ENCODE measurements at places on chromosomes 2 and 18. TPM values are rescaled to one million over a fixed set of nuclear protein-coding genes. Genes with fewer than 3 reads are reported as not detected.

Gene SOX11
- total RNA-seq: not detected

Gene LCT
- 0.06 TPM for total RNA-seq

Gene STPG4
- total RNA-seq: not detected

Gene DYNAP
- total RNA-seq: not detected

Gene SLC5A7
- total RNA-seq: not detected

Gene MYL12B
- total RNA-seq: 195 TPM

Gene FHOD3
- 0.25 TPM for total RNA-seq

Gene PLB1
- 2.2 TPM for total RNA-seq

Gene RAX
- total RNA-seq: not detected

Gene KLHL30
- not detected for total RNA-seq

Gene AGBL5
- total RNA-seq: 13.3 TPM

Gene LBX2
- total RNA-seq: 0.63 TPM

Gene TGIF1
- 12.8 TPM for total RNA-seq

Gene DUSP2
- total RNA-seq: 0.32 TPM

Gene ANO7
- total RNA-seq: 1.2 TPM

DNA sequence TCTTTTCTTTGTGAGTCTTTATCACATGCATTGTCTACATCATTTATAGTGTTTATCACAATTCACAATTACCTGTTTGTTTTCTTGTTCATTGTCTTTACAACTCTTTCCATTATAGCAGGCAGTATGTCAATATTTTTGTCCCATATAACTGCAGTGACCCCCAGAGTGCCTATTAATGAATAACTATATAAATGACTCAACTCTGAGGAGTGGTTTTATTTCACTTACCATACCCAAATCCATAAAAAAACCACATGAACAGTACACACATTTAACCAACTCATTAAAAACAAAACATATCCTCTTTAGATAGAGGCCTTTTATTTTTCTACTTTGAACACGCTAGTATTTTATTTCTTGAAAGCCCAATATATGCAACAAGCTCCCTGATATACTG lies 1419.1 kb upstream of the NXPH2 start:
- H3K36me3 ChIP-seq: no peaks in the 10 kb centered on the region
- H3K4me3 ChIP-seq: no peak overlapping the region
- no peak for DNase-seq
- H3K27ac ChIP-seq: no peak overlapping the region
- no peaks in the 10 kb centered on the region for H3K4me1 ChIP-seq

DNA sequence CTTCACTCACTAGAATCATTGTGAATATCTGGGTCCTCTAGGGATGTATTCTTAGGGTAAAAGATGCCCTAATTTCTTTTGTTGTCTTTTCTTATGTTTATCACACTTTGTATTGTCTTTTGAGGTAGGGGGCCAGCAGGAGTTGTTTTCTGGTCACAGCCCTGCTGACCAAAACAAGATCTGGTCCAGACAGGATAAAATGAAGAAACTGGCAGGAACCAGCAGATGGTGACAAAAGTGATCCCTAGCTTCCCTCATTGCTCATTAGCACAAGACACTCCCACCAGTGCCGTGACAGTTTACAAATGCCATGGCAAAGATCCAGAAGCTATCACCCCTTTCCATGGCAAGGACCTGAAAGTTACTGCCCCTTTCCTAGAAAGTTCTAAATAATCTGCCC lies 81.7 kb upstream of the CCDC85A start:
- no peak overlapping the region for H3K4me3 ChIP-seq
- no peaks in the 10 kb centered on the region for H3K36me3 ChIP-seq
- H3K27ac ChIP-seq: no peak overlapping the region
- no peaks in the 10 kb centered on the region for H3K27me3 ChIP-seq

DNA sequence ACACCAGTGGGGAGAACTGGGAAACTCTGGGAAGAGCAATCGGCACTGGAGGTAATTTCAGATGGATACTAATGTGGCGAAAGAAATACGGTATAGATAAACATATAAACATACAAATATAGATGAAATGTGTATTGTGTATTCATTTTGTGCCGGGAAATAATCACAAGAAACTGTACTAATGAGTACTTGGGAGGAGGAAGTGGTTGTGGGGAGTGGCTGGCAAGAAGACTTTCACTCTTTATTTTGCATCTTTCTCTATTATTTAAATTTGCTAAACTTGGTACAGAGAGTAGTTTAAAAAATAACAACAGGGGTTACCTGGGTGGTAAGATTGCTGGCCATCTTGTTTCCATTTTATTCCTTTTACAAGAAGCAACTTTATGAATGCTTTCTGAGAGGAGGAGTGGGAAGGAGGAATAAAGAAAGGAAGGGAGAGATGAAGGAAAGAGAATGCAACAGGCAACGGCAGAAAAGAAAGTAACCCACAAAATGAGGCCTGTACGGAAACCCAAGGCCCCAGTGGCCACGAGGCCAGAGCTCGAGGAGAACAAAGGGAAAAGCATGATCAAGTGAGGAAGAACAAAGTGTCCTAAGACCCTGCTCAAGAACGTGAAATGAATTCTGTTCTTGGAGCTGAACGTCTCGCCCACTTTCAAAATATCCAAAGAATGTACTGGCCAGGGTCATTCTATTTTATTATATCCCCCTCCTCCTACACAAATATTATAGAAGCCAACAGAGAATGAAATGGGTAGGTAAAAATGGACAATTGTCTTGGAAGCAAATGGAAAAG lies 45.2 kb downstream of the FAM178B start:
- no peak for DNase-seq
- H3K4me3 ChIP-seq: no peak overlapping the region
- H3K4me1 ChIP-seq: no peaks in the 10 kb centered on the region
- no peak overlapping the region for H3K27ac ChIP-seq
- H3K36me3 ChIP-seq: no peaks in the 10 kb centered on the region

GRCh38 chr2:36530178-36530982 lies 67.6 kb downstream of the FEZ2 start:
- H3K27me3 ChIP-seq: no peaks in the 10 kb centered on the region
- H3K36me3 ChIP-seq: no peaks in the 10 kb centered on the region
- no peak overlapping the region for H3K27ac ChIP-seq

DNA sequence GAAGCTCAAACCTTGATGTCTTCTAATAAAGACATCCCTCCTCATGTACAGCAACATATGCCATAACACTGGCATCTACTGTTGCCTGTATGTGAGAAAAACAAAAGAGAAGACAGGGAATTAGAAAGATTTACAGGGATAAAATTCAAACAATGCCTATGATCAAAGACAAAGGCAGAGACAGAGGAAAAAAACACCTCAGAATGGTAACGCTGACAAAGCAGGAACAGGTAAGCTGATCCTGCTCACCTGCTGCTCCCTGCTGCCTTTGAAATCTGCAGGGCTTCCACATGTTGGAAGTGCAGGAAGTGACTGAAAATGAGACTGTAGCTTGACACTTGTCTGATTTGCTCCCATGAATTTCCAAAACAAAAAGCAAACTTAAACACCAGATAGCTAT lies 90.2 kb upstream of the DNAJC10 start:
- H3K27ac ChIP-seq: no peak overlapping the region
- no peaks in the 10 kb centered on the region for H3K27me3 ChIP-seq
- no peak overlapping the region for H3K4me3 ChIP-seq

DNA sequence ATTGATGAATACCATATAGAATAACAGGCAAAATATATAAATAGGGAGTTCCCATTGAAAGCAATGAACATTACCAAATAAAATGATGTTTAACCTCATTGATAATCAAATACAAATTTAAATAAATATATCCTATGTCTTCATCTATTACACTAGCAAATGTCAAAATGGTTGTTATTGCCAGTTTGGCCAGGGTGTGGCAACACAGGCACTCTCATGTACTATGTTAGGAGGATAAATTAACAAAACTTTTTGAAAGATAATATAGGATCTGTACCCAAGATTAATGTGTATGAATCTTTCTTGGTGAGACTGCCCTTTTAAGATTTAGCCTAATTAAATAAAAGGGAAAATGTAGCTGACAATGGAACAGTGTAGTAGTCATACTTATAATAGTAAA lies 659.3 kb downstream of the ERBB4 start:
- H3K27me3 ChIP-seq: no peaks in the 10 kb centered on the region
- no peak overlapping the region for H3K4me3 ChIP-seq
- DNase-seq: no peak
- H3K4me1 ChIP-seq: no peaks in the 10 kb centered on the region
- H3K36me3 ChIP-seq: no peaks in the 10 kb centered on the region

DNA sequence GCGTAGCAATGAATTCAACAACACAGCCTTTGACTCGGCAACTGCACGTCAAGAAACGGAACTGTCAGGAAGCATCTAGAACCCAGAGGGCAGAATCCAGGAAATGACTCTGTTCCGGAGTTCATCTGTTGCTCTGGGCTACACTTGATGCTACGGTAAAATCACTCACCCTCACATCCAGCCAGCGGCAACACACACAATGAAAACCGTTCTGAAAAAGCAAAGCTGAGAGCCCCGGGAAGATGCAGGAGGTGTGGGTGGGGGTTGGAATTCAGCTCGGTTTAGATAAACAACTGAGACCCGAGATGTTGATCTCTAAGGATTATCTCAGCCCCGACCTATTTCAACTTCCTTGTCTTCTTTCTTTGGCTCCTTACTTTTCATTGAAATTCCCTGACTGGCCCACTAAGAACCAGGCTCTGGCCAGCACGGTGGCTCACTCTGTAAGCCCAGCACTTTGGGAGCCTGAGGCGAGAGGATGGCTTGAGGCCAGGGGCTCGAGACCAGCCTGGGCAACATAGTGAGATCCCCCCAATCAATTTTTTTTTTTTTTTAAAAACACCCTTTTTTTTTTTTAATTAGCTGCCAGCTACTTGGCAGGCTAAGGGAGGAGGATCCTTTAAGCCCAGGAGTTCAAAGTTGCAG lies 13.3 kb upstream of the RAB17 start:
- H3K4me1 ChIP-seq: no peaks in the 10 kb centered on the region
- H3K36me3 ChIP-seq: no peaks in the 10 kb centered on the region
- DNase-seq: no peak
- H3K27ac ChIP-seq: no peak overlapping the region

GRCh38 chr2:55013936-55014335 lies 36.3 kb downstream of the RTN4 start:
- no peak overlapping the region for H3K4me3 ChIP-seq
- no peaks in the 10 kb centered on the region for H3K36me3 ChIP-seq
- H3K27me3 ChIP-seq: no peaks in the 10 kb centered on the region
- H3K4me1 ChIP-seq: peaks cover 53% of the 10 kb centered on the region

DNA sequence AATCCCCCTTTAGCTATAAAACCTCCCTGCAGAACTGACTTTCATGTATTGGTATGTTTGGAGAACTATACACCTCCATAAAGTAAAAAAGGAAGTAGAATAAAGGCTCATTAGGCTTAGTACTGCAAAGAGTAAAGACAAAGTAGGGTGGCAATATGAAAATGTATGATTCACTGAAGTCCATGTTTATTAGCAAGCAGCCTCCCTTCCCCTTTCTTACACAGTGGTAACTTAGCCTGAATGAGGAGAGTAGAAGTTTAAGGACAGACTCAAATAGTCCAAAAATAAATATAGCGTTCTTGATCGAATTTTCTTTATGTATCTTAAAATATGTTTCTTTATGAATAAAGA lies 1.5 kb downstream of the ZNF804A start:
- no peak for DNase-seq
- peaks cover 4% of the 10 kb centered on the region for H3K27me3 ChIP-seq
- peak overlapping the region; percentile 65 for H3K27ac ChIP-seq
- H3K4me3 ChIP-seq: no peak overlapping the region
- H3K36me3 ChIP-seq: no peaks in the 10 kb centered on the region

- no peak overlapping the region for H3K27ac ChIP-seq
- no peaks in the 10 kb centered on the region for H3K4me1 ChIP-seq
- H3K27me3 ChIP-seq: no peaks in the 10 kb centered on the region
Observed at GRCh38 chr2:160695402-160696086, 201.9 kb upstream of the RBMS1 start.

- no peak overlapping the region for H3K4me3 ChIP-seq
- no peak for DNase-seq
- no peak overlapping the region for H3K27ac ChIP-seq
- H3K36me3 ChIP-seq: no peaks in the 10 kb centered on the region
- H3K27me3 ChIP-seq: no peaks in the 10 kb centered on the region
Observed at GRCh38 chr18:67788310-67789164, 272.0 kb upstream of the DSEL start.

- H3K36me3 ChIP-seq: no peaks in the 10 kb centered on the region
- peaks cover 7% of the 10 kb centered on the region for H3K4me1 ChIP-seq
- DNase-seq: no peak
Observed at GRCh38 chr2:159518321-159519005, 97.9 kb downstream of the BAZ2B start.

- H3K4me3 ChIP-seq: no peak overlapping the region
- H3K4me1 ChIP-seq: no peaks in the 10 kb centered on the region
- no peaks in the 10 kb centered on the region for H3K27me3 ChIP-seq
Observed at GRCh38 chr2:1553671-1554295, 140.5 kb downstream of the TPO start.

DNA sequence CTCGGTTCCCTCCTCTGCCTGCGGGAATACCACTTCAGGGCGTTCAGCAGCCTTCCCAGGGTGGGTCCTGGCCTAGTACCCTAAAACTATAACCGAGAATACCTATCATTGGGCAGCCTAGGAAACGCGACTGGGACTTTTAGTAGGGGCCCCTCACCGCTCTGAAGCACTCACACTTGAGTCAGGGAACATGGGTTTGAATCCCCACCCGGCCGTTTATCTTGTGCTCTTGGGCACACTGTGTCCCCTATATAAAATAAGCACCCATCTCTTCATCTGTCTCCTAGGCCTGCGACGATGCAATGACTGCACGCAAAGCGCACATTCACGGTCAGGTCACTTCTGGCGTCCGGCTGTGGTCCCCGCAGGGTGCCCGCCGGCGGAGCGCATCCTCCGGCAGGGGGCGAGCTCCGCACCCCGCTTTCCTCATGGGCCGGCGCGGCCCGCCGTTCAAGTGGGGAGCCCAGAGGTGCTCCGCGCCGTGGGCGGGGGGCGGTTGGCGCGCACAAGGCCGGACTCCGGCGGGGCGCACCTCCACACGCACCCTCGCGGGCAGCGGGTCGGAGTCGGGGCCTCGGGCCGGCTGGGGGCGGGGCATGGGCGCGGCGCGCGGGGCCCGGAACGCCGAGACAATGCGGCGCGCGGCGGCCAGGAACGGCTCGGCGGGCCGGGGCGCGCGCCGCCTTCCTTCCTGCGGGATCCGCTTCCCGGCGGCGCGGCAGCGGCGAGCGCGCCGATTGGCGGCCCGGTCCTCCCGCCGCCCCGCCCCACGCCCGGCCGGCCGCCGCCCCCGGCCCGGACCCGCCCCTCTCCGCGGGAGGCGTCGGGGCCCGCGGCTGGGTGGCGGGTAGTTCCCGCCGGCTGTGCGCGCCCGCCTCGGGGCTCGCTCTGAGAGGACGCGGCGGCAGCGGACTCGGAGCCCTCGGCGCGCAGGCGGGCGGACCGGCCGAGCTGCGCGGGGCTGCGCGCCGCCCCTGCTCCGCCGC lies at the start of gene ASAP2:
Gene ASAP2, plus strand, starts transcription at position 850 of the 986 bp plus-strand sequence. CDS start 293 bp downstream, outside the sequence.
- H3K4me1 ChIP-seq: peaks cover 34% of the 10 kb centered on the region
- H3K4me3 ChIP-seq: peak within 1 kb of the TSS; percentile 91
- peak; percentile 64 for DNase-seq
- H3K36me3 ChIP-seq: no peaks in the 10 kb centered on the region

Measured in pancreas (tissue), 10 donors.